Cardiac atrium fibroblast (primary cell): ENCODE measurements at places on chromosomes 2 and 18. TPM values are rescaled to one million over a fixed set of nuclear protein-coding genes. Genes with fewer than 3 reads are reported as not detected.

Gene DYSF
- 6.3 and 12.2 TPM in 2 replicates for total RNA-seq

Gene C2orf66
- not detected in 2 replicates for total RNA-seq

Gene SLC38A11
- not detected in 2 replicates for total RNA-seq

Gene MC2R
- not detected in 2 replicates for total RNA-seq

Gene RNU2-63P
- not detected in 2 replicates for total RNA-seq

Gene KRTCAP3
- total RNA-seq, result 0.97 TPM in 1 of 2 replicates, not detected in the other

Gene PROM2
- total RNA-seq, result under 0.01 TPM in 1 of 2 replicates, not detected in the other

Gene WIPF1
- 6.3 and 7.0 TPM in 2 replicates for total RNA-seq

Gene MAPRE3
- 3.1 and 6.0 TPM in 2 replicates for total RNA-seq
